Ammon's horn (tissue), 1 donor: ENCODE measurements at places on chromosomes 13 and 19.
A peak's percentile ranks its signal among the peaks of the same experiment; 100 is the strongest.

GRCh38 chr13:102191951-102192502 is 209.8 kb downstream of the FGF14 start:
- DNase-seq = no peak

GRCh38 chr13:47085346-47085745 is 188.5 kb upstream of the HTR2A start:
- no peak for DNase-seq

DNA sequence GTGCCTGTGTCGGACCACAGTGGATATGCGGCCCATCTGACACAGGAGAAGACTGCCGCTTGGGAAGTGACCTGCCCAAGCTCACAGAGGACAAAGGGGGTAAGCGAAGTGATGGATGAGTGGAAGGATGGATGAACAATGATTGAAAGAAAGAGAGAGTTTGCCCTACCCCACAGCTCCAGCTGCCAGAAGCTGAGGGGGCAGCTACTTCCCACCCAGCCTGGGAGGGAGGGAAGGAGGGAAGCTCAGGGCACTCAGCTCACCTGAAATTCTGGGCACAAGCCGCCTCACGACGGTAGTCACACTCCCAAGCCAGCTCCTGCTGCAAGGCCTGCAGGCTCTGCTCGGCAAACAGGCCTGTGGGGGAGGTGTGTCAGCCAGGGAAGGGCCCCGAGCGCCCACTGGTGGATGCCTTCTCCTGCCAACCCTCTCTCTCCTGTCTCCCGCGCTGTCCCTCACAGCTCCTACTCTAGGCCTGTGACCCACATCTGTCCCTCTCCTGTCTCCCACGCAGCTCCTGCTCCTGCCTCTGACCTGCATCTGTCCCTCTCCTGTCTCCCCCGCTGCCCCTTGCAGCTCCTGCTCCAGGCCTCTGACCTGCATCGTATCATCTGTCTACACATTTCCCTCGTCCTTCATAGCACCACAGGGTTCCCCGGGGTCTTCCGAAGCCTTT is 12.0 kb upstream of the NUMBL start:
- peak; percentile 62 for DNase-seq

- no peak for DNase-seq
Observed at GRCh38 chr13:98651744-98652143, 74.8 kb upstream of the STK24 start.

DNA sequence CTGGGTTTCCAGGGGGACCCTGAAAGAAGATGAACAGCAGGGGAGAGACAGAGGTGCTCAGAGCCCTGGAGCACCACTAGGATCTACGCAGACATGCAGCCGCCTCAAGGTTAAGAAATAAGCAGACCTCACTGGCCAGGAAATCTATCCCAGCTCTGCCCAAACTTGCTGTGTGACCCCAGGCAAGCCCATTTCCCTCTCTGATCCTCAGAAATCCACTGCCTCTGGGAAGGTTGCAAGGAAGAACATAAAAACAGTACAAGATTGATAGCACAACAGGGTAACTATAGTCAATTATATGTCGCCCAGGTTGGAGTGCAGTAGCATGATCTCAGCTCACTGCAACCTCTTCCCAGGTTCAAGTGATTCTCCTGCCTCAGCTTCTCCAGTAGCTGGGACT is 20.8 kb downstream of the COL5A3 start:
- no peak for DNase-seq

- DNase-seq = no peak
Observed at GRCh38 chr19:31383553-31383952, 34.3 kb upstream of the TSHZ3 start.

DNA sequence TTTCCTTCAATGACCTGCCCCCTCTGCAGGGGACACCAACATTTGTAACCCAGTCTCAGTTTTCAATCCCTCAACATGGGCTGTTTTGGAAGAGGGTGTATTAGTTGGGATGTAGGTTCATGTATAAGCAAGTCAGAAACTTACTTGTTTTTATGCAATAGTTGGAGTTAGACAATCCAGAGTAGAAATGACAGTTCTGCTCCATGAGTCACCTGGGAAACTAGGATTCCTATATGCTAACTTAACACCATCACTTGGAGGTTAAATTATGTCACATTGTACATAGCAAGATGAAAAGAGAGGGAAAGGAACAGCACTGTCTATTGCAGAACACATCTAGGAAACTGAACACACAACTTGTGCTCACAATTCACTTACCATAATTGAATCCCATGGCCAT is 436.4 kb downstream of the RFC3 start:
- DNase-seq = no peak

DNA sequence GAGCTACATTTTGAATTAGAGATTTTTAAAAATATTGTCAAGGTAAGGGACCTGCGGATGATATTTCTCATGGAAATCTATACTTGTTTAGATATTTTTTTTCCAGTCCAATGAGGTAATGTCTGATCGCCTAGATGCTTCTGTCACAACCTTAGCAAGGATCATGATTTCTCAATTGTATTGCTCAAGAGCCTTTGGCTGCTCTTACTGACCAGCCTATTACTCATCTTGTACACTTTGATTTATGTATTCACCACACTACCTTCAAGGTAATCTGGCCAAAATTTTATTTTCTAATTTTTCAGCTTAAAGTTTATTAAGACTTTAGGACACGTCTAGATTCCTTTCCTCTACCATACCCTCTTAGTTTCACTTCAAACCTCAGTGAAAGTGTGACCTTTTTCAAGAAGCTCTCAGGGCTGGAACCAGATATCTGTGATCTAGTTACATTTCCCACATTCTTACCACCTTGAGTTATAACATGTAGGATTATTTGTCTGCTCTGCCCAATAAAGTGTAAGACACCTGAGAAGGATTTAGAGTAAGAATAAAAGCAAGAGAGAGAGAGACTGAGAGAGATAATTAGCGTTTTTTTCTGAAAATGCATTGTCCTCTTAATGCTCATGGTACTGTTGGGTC is 197.1 kb downstream of the ITGBL1 start:
- no peak for DNase-seq

GRCh38 chr13:22079961-22080360 is 409.1 kb downstream of the FGF9 start:
- no peak for DNase-seq
